ENCODE measurements at places on chromosomes 13 and 19.
A peak's percentile ranks its signal among the peaks of the same experiment; 100 is the strongest.

DNA sequence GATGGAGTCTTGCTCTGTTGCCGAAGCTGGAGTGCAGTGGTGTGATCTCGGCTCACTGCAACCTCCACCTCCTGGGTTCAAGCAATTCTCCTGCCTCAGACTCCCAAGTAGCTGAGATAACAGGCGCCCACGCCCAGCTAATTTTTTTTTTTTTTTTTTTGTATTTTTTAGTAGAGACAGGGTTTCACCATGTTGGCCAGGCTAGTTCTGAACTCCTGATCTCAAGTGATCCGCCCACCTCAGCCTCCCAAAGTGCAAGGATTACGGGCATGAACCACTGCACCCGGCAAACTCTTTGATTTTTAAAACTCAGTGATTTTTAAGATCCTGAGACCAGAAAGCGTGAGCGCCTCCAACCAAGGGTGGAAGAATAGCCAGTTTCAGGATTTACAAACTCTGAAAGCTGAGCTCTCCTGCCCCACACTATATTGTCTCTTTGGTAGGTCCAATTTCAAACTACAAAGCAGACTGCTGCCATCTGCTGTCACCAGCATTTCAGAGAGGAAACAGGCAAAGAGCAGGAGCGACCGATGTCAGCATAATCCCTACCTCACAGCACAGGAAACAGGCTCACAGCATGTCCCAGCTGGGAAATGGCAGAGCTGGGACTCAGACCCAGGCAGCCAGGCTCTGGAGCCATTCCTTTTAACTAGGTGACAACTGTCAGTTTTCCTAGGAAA is 9.2 kb downstream of the NOSIP start:
- peaks cover 28% of the 10 kb centered on the region for H3K4me1 ChIP-seq
- H3K27ac ChIP-seq: peak overlapping the region; percentile 69
- no peak for DNase-seq
- no peak overlapping the region for H3K4me3 ChIP-seq
- H3K27me3 ChIP-seq: no peaks in the 10 kb centered on the region
- no peaks in the 10 kb centered on the region for H3K36me3 ChIP-seq

DNA sequence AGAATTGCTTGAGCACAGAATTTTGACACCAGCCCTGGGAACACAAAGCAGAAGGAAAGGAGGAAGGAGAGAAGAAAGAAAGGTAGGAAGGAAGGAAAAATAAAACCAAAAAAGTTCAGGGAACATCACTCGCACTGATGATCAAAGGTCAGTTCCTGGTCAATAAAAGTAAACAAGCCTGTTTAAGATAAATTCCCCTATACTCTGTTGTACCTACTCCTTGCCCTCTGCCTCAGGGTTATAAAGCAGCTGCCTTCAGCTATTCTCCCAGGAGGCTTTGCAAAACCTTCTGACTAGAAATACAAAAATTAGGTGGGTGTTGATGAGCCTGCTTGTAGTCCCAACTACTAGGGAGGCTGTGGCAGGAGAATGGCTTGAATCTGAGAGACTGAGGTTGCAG is 14.9 kb upstream of the ZNF91 start:
- H3K4me3 ChIP-seq: no peak overlapping the region
- no peaks in the 10 kb centered on the region for H3K27me3 ChIP-seq
- H3K27ac ChIP-seq: no peak overlapping the region
- peaks cover 2% of the 10 kb centered on the region for H3K4me1 ChIP-seq
- DNase-seq: no peak
- no peaks in the 10 kb centered on the region for H3K36me3 ChIP-seq

GRCh38 chr13:35791184-35791851 is 314.8 kb upstream of the MAB21L1 start:
- peaks cover 16% of the 10 kb centered on the region for H3K4me1 ChIP-seq
- H3K27ac ChIP-seq: no peak overlapping the region
- DNase-seq: no peak
- no peaks in the 10 kb centered on the region for H3K27me3 ChIP-seq
- no peaks in the 10 kb centered on the region for H3K36me3 ChIP-seq

- DNase-seq: no peak
- no peaks in the 10 kb centered on the region for H3K36me3 ChIP-seq
- no peaks in the 10 kb centered on the region for H3K4me1 ChIP-seq
- H3K27me3 ChIP-seq: no peaks in the 10 kb centered on the region
- H3K4me3 ChIP-seq: no peak overlapping the region
- no peak overlapping the region for H3K27ac ChIP-seq
Observed at GRCh38 chr13:76222511-76222910, 586.4 kb downstream of the LMO7 start.

- no peaks in the 10 kb centered on the region for H3K36me3 ChIP-seq
- H3K4me1 ChIP-seq: peaks cover 24% of the 10 kb centered on the region
- DNase-seq: no peak
Observed at GRCh38 chr19:10929402-10929794, 787 bp downstream of the TIMM29 start.

- H3K27ac ChIP-seq: peak overlapping the region; percentile 57
- H3K4me3 ChIP-seq: no peak overlapping the region
- H3K27me3 ChIP-seq: no peaks in the 10 kb centered on the region
- DNase-seq: no peak
Observed at GRCh38 chr19:44648631-44649251, 5.0 kb downstream of the PVR start.

- peaks cover 4% of the 10 kb centered on the region for H3K27me3 ChIP-seq
- peaks cover 54% of the 10 kb centered on the region for H3K4me1 ChIP-seq
- DNase-seq: no peak
- no peaks in the 10 kb centered on the region for H3K36me3 ChIP-seq
- H3K4me3 ChIP-seq: peak overlapping the region; percentile 60
- peak overlapping the region; percentile 60 for H3K27ac ChIP-seq
Observed at GRCh38 chr19:17333611-17334413, 843 bp downstream of the ANO8 start.

GRCh38 chr13:89550938-89551337 is 1796.5 kb upstream of the MIR17HG start:
- H3K36me3 ChIP-seq: no peaks in the 10 kb centered on the region
- no peaks in the 10 kb centered on the region for H3K27me3 ChIP-seq
- H3K4me3 ChIP-seq: no peak overlapping the region
- DNase-seq: no peak
- H3K27ac ChIP-seq: no peak overlapping the region
- no peaks in the 10 kb centered on the region for H3K4me1 ChIP-seq

- no peak overlapping the region for H3K27ac ChIP-seq
- no peaks in the 10 kb centered on the region for H3K4me1 ChIP-seq
- DNase-seq: no peak
- no peaks in the 10 kb centered on the region for H3K36me3 ChIP-seq
- H3K4me3 ChIP-seq: no peak overlapping the region
- H3K27me3 ChIP-seq: no peaks in the 10 kb centered on the region
Observed at GRCh38 chr13:99027260-99027659, 49.4 kb upstream of the DOCK9 start.

DNA sequence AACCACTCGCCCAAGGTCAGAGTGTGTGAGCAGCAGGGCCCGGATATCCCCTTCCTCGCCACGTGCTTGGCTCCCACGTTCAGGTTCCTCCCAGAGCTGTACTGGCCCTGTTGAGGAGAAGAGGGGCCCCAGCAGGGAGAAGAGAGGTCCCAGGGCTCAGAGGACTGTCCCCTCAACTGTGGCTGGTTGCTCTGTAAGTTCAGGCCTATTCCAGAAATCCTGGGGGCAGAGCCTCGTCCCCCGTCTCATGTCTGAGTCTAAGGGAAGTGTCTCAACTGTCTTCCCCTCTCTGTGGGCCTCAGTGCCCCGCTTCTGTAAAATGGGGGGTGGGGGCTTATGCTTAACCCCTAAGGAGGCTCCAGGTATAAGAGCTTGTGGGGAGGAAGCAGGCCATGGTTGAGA is 3.9 kb downstream of the PPP5C start:
- H3K27me3 ChIP-seq: no peaks in the 10 kb centered on the region
- peak overlapping the region; percentile 1 for H3K4me3 ChIP-seq
- H3K4me1 ChIP-seq: peaks cover 56% of the 10 kb centered on the region
- peak overlapping the region; percentile 70 for H3K27ac ChIP-seq

- peak within 1 kb of the TSS; percentile 97 for H3K4me3 ChIP-seq
- H3K27ac ChIP-seq: peak within 1 kb of the TSS; percentile 92
- DNase-seq: no peak
- peaks cover 5% of the 10 kb centered on the region for H3K4me1 ChIP-seq
- peaks cover 18% of the 10 kb centered on the region for H3K36me3 ChIP-seq
Observed at GRCh38 chr19:12064590-12065538, at the start of gene ZNF844. Gene ZNF844, plus strand, starts transcription at chr19:12064731. Its CDS starts 143 bp downstream, at chr19:12064874.

DNA sequence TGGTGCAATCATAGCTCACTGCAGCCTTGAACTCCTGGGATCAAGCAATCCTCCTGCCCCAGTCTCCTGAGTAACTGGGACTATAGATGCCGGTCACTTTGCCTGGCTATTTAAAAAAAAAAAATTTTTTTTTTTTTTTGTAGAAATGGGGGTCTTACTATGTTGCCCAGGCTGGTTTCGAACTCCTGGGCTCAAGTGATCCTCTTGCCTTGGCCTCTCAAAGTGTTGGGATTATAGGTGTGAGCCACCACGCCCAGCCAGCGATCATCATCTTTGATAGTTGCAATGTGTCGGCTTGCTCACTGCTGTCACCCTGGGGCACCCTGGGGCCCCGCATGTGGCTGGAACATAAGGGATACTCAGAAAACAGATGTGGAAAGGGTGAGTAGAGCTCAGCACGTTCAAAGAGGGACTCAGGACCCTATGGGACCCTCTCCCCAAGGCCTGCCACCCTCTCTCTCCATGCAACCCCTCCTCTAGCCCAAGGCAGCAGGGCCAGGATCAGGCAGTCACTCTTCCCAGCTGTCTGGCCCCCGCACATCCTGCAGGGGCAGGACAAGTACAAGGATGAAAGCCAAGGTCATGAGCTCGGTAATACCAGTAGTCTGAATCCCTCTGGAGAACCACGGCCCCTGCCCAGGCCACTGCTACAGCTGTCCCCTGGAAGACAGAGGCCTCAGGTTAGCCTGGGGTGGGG is 6.5 kb upstream of the CCL25 start:
- H3K4me1 ChIP-seq: peaks cover 11% of the 10 kb centered on the region
- no peak for DNase-seq
- H3K27ac ChIP-seq: no peak overlapping the region
- H3K36me3 ChIP-seq: no peaks in the 10 kb centered on the region
- no peaks in the 10 kb centered on the region for H3K27me3 ChIP-seq

DNA sequence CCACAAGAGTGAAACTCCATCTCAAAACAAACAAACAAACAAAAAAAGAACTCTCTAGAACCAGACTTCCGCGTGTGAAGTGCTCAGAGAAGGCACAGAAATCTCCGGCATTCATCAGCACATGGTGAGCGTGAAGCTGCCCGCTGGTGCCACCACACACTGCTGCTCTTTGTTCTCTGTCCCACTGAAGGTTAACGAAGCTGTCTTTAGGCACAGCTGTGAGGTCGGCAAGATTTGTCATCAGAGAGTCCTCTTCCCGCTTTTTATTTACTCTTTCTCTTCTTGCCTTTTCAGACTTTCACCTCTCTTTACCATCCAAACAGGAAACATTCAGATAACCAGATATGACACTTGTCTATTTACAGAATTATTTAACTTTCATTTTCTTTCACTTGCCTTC is 115.2 kb upstream of the ARGLU1 start:
- H3K4me1 ChIP-seq: no peaks in the 10 kb centered on the region
- no peak for DNase-seq
- no peaks in the 10 kb centered on the region for H3K36me3 ChIP-seq
- H3K27me3 ChIP-seq: no peaks in the 10 kb centered on the region
- no peak overlapping the region for H3K27ac ChIP-seq
